ENCODE measurements at places on chromosomes 4 and X.

- no peak for DNase-seq
These were observed 368.5 kb downstream of the PCDH7 start for GRCh38 chr4:31088600-31089230.

- no peak for DNase-seq
These were observed 130.4 kb downstream of the BCOR start for GRCh38 chrX:39967348-39967747.

DNA sequence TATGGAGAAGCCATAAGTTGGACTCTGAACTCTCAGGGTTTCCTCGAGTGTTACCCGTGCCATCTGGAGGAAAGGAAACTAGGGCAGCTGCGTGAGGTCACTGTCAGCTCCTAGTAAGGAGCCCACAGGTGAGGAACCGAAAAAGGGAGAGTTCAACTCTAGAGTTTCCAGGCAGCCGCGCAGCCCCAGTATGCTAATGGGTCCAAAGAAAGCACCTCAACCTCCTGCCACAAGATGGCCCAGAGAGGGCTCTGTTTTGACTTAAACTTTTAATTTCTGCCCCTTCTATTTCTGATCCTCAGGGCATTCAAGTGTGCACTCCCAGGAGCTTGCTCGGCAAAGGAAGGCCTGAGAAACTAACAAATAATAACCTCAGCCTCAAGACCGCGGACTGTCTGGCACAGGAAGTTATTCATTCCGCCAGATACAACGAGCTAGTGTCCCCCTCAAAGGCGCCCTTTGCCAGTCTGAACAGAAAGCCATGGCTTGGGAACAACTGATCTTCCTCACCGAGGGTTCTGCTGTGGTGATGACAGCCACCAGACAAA is 13.9 kb downstream of the SCARB2 start:
- DNase-seq: no peak

DNA sequence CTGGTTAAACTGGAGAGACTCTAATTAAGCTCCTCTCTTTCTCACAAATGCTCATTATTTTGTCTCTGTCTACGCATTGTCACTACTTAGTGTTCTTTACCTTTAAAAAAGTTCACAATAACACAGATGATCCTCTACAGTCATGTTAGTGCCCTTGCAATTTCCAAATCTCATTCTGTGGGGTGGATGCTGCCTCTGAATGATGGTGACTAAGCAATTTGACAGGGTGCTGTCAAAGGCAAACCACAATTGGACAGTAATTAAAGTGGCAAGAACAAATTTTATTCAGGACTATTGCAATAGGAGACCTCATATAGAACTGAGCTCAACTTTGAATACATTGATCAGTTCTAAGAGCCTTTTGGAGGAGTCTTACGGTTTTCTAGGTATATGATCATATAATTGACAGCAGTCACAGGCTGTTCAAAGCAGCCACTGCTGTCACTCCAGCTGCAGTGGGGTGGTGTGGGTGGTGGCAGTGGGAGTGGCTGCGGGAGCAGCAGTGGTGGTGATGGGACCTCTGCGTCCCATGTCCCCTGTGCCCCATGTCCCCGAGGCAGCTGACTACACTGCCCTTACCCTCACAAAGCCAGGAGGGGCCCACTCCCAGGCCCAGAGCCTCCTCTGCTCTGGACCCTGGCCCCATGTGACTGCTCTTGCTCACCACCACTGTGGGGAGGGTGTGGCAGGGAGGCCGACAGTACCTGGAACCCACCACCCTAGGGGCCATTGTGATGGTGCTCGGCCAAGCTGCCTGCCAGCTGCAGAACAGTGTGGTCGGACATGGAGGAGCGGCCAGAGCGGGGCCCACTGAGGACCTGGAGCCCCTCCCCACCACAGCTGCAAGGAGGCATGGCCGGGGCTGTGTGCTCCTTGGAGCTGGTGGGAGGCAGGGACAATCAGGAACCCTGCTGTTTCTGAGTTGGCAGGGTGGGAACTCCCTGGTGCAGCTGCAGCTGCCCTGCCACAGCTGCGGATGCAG is 30.4 kb upstream of the PAGE1 start:
- DNase-seq: no peak

- no peak for DNase-seq
These were observed 5.8 kb downstream of the SRPX2 start for GRCh38 chrX:100649550-100650356.

GRCh38 chr4:144451766-144452450 is 194.0 kb upstream of the HHIP start:
- DNase-seq: no peak

GRCh38 chrX:113297437-113297836 is 456.8 kb upstream of the AMOT start:
- DNase-seq: no peak

- DNase-seq: no peak
These were observed 67.8 kb downstream of the WFS1 start for GRCh38 chr4:6337331-6337935.

DNA sequence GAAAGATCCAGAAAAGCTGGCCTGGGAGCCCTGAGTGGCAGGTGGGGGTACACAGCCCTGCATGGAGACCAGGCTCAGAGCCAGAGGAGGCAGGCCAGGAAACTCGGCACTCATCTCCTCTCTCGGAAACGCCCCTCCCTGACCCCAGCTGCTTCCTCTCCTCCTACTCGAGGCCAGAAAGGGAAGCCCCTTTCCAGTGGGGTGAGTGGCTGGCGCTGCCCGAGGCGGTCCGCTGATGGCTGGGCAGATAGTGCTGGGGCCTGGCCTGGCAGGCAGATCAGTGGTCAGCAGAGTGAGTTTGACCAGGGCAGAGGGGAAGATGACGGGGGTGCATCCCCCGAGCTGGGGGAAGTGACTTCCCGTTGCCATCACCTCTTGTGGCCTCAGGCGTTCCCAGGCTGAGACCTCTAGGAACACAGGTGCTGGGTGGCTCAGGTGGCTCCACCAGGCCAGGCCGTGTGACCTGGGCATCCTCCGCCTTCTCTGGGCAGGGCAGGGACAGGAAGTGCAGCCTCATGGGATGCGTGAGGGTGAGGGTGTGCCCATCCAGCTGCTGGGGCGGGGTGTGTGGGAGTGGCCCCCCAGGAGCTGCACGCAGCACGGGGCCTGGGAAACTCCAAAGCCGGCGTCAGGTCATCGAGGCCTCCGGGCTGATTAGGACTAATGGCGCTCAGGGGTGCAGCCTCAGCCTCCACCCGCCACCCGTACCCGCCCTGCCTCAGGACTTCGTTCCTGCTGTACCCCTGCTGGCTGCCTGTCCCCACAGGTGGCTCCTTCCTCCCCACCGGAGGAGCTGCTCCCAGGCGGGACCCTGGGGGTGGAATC is 5.7 kb downstream of the SH3BP2 start:
- no peak for DNase-seq

DNA sequence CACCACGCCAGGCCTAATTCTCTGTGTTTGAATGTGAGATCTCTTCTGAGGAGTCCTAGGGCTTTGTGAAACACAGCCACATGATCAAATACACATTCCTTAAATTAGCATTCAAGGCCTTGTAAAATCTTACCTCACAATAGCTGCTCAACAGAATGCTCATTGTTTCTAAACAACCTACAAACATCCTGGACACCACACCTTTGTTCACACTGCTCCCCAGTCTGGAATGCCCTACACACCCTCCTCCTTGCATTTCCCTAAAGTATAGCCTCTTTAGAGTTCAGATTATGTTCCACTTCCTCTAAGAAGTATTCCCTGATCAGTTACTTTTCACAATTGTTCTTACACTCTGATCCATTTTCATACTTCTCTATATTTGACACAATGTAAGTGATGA is 110.6 kb downstream of the AGTR2 start:
- DNase-seq: no peak

GRCh38 chr4:83561381-83561780 is 25.5 kb downstream of the GPAT3 start:
- no peak for DNase-seq

DNA sequence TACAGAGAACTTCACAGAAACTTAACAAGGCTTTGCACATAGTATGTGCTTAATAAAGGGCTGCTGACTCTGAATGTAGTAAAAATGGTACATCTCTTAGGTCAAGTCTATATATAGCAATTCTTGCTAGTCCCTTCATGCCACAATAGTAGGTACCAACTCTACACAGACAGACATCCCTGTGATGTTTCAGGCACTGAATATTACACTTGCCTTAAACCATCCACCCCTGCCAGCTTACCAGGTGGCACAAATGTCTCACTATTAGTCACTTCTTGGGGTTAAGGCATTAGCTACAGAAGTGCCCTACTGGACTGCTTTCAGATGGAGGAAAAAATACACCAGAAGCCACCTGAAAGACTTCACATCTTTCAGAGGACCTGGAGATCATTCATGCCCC is 86.3 kb upstream of the CITED1 start:
- DNase-seq: no peak

GRCh38 chrX:4239650-4240540 is 526.4 kb upstream of the PRKX start:
- DNase-seq: no peak

GRCh38 chrX:8237718-8238117 is 66.7 kb upstream of the VCX2 start:
- no peak for DNase-seq

- DNase-seq: no peak
These were observed 11.9 kb upstream of the UGDH start for GRCh38 chr4:39539089-39539611.

DNA sequence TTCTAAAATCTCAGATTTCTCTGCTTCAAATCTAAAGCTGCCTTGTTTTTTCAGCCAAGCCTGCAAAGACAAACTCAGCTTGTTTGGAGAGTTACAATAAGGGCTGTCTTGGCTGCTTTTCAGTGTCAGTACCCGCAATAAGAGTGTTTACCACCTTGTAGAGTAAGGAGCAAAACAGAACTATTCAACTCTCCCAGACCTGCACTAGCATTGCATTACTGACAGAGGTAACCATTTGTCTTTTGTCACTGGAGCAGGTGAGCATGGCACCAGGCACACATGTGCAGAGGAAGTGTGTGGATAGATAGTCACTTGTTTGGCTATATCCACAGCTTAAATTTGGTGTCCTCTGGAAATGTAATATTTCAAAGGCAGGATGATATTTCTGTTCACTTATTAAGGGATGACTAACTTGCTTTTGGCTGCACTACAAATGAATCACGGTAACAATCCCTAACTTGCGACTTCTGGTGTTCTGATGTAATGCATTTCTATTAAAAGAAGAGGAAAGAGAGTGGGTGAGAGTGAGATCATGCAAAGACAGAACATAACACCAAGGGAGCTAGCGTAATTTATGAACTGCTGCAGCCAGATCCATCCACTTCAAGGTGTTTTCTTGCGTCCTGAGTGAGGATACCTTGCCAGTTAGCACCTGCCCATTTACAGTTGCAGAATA is 38.6 kb downstream of the PTCHD1 start:
- DNase-seq: no peak

DNA sequence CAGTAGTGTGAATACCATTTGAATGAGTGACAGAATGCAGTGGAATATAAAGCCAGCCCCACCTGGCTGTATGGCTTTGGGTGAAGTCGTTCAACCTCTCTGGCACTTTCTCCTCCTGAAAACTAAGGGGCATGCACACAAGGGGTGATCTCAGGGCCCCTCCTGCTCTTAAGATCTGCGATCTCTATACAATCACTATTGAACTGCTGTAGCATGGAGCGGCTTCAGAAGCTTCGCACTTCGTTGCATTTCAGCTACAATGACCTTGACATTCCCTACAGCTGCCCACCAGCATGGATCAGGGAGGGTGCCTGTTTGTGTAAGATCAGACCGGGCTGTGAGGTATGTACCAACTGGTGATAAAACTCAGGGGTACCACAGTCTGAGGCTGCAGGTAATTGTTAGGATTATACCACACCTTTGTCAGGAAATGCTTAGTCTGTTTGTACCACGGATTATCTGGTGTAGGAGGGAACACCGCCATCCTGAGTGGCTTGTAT is 85.2 kb downstream of the AASDH start:
- no peak for DNase-seq

GRCh38 chr4:154574311-154574710 is 11.5 kb downstream of the FGB start:
- no peak for DNase-seq

DNA sequence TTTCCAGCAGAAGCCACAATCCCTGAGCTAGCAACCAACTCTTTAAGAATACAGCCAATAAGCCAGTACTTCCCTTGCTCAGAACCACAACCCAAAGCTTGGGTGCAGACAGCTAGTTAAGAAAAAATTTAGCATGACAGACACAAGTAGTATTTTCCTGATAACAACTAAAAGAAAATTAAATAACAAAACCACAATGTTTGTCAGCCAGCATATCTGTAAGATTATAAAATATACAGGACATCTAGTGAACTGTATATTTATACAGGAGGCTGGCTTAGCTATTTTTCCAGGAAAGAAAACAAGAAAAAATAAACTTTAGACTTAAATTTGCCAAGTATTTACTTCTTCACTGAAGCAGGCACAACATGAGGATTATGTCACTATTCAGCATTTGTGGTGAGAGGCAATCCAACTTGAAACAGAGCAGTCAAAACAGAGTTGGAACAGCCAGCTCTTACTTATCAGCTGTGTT is 6.6 kb downstream of the PF4V1 start:
- DNase-seq: no peak

- no peak for DNase-seq
These were observed 67.2 kb downstream of the SLIT2 start for GRCh38 chr4:20318909-20319277.

DNA sequence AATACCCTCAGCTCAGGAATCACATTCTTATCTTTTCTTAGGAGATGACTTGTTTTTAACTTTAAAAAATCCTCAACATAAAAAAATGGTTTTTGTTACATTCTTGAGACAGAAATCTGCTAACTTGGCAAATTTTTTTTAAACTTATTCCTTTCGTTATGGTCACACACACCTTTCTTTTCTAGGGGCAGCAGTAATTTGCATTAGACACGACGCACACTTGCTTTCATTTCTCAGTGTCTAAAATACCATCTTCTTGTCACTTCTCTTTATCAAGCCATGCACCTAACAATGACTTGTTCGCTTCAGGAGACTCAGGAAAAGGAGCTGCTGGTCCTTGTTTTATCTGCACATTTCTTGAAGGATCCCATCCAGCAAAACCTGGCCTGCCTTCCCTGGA is 112.6 kb upstream of the TBL1X start:
- no peak for DNase-seq

DNA sequence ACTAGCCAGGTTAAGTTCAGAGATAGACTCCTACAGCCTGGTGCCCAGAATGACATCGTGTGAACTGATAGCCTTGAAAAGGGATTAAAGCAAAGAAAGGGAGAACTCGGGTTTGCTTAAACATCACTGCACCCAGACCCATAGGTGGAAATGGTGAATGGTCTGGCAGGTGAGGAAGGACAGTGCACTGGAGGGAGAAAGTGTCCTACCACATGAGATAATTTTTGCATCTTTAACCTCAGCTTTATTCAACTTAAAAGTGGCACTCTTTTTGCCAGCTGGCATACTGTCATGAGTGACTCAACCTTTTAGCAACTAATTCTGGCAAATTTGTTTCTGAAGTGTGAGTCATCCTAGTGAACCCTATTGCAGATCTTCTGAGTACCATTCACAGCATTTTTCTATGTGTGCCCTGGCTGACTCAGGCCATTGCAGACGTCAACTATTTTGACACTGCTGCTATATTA is 53.0 kb upstream of the DAPP1 start:
- DNase-seq: no peak

GRCh38 chr4:151356510-151356909 is 31.1 kb upstream of the SH3D19 start:
- no peak for DNase-seq

- DNase-seq: peak; percentile 68
These were observed 5.1 kb downstream of the RTL5 start for GRCh38 chrX:72126539-72127140.

- DNase-seq: no peak
These were observed 25.4 kb downstream of the CFAP299 start for GRCh38 chr4:80360900-80361299.
